Heart right ventricle (tissue), 16 donors: ENCODE measurements at places on chromosomes 12 and 14. TPM values are rescaled to one million over a fixed set of nuclear protein-coding genes. Genes with fewer than 3 reads are reported as not detected.
A peak's percentile ranks its signal among the peaks of the same experiment; 100 is the strongest.

GRCh38 chr12:31566547-31566946 lies 24.4 kb downstream of the DENND5B start:
- DNase-seq, result no peak

- peak; percentile 79 for DNase-seq
Observed at GRCh38 chr12:46831335-46832129, 5.7 kb upstream of the SLC38A4 start.

DNA sequence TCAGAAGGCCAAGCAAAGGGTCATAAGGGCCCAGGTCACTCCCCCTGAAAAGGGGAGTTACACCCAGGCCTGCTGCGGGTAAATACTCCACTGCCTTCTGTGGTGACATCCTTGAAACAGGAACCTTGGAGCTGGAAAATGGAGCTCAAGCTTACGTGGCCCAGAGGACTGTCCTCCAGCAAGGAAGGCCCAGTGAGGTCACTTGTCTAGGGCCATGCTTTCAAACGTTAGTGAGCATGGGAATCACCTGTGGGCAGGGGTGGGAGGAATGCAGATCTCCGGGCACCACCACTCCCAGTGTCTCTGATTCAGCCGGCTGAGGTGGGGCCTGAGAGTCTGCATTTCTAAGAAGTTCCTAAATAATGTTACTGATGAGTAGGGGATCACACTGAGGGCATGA lies 140.5 kb upstream of the CCND2 start:
- DNase-seq, result no peak

- DNase-seq, result no peak
Observed at GRCh38 chr14:101357038-101357437, 204.3 kb upstream of the DIO3 start.

Gene REC8
- 2.5 TPM for total RNA-seq

GRCh38 chr14:23559010-23559925 lies 3.2 kb downstream of the THTPA start:
- DNase-seq, result peak; percentile 59

GRCh38 chr12:22299294-22299912 lies 35.1 kb downstream of the ST8SIA1 start:
- no peak for DNase-seq

- no peak for DNase-seq
Observed at GRCh38 chr12:124636138-124636978, 68.9 kb upstream of the NCOR2 start.

Gene MNAT1
- 35.3 TPM for total RNA-seq

Gene TAS2R46
- total RNA-seq, result 0.65 TPM

Gene RPL41
- 1,855 TPM for total RNA-seq

Gene SPTB
- 89.6 TPM for total RNA-seq

DNA sequence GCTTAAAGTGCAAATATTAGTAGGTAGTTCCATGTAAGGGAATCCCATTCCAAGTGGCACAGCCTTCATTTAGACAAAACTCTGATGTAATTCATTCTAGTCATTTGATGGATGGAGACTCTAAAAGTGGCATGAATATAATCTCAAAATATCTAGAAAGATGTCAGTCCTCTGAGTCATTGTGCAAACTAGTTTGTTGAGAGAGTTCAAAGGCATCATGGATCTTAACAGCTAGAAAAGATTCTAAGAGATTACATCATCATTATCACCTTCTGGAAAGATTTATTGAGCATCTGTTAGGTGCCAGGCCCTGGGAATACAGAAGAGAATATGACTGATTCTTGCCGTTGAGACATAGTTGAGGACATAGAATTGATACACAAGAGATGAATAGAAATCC lies 30.7 kb downstream of the CRADD start:
- no peak for DNase-seq

Gene SLC4A8
- total RNA-seq, result 0.65 TPM

- DNase-seq, result no peak
Observed at GRCh38 chr12:55745361-55746173, 2.6 kb downstream of the GDF11 start.

Gene ADAM21
- not detected for total RNA-seq

Gene SPIC
- not detected for total RNA-seq

GRCh38 chr14:41285186-41285748 lies 321.4 kb upstream of the LRFN5 start:
- peak; percentile 15 for DNase-seq

Gene PRB2
- not detected for total RNA-seq

DNA sequence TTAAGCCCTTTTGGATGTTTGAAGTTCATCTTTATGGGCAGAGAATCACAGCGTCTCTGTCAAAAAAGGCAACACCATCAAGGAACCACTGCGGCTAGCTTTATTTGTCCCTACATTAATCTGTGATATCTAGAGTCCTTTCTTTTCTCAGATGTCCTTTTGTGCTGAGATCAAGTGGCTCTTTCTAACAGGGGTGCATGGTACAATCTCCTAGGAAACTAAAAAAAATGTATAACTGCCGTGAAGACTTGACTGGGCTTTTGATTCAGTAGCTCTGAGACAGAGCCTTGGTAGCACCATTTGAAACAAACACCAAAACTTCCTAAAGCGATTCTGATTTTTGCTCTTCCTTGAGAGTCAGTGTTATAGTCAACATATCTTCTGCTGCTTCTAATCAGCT lies 33.3 kb downstream of the KCNK13 start:
- no peak for DNase-seq

- peak; percentile 79 for DNase-seq
Observed at GRCh38 chr12:22046090-22046967, at the start of gene CMAS. CMAS (plus strand) TSS chr12:22046218; CDS start chr12:22046304, 86 bp downstream.

Gene FAM181A
- total RNA-seq, result not detected

DNA sequence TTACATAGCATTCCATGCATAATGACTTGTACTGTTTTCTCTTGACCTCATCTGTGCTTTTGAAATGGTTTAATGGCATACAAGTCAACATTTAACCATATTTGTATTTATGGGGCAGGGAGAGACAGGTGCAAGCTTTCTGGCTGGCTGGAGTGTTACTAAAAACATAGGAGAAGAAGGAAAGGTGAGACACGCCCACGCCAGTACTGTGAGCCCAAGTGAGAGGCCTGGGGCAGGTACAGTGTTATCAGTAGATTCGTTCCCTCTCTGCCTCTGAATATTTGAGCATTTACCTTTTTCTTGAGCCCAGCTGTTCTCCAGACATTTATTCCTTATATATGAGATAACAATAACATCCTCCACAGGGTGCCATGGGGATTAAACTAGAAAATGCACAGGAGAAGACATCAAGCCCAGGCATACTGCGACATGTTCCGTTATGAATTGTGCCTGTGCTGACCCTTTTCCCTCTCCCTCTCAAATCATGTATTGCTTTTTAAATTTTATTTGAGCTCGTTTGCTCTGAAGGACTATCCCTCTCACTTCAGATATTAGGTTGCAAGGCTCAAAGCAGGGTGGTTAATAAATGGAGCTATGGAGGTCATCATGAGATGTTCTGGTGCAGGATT lies 34.6 kb upstream of the TUBA1C start:
- DNase-seq, result no peak

DNA sequence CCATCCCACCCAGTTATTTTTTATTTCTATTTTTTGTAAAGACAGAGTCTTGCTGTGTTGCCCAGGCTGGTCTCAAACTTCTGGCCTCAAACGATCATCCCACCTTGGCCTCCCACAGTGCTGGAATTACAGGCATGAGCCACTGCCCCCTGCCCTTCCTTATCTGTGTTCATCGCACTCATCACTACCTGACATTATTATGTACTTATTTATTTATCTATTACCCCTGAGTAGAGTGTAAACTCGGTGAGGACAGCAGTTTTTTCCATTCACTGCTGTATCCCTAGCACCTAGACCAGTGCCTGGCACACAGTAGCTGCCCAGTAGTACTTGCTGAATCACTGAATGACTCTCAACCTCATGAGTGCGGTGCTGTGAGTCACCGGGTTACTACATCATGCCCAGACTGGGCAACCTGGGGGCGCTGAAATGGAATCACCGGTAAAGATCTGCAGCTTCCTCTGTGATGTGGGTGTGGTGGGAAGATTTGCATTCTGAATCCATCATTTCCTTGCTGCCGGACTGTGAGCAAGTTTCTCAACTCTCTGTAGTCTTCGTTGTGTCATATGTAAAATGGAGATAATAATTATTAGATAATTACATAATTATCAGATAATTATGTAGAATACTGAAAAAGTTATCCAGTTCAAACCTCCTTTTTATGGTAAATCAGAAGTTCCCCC lies 81.9 kb upstream of the USP44 start:
- no peak for DNase-seq

DNA sequence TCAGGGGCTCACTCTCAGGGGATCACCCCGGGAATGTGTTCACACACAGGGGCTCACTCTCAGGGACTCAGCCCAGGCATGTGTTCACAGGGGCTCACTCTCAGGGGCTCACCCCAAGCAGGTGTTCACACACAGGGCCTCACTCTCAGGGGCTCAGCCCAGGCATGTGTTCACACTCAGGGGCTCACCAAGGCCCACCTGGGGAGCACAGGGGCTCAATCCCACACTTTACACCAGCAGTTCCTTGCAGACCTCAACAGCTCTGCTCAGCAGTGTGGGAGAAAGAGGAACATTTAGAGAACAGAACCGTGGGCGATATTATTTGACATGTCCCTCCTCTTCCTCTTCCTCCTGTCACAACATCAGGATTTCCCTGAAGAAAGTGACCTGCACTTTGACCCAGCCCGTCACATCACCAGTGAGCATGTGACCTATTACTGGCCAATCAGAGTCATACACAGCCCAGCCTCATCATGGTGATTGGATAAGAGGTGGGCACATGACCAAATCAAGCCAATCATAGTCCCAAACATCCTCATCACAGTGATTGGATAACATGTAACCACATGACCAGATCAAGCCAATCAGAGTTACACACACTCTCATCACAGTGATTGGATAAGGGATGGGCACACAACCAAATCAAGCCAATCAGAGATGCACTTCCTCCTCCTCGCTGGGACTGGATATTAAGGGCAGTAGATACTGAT lies 359.4 kb upstream of the SFSWAP start:
- no peak for DNase-seq

Gene ADAMTS20
- not detected for total RNA-seq

GRCh38 chr12:96466939-96467751 lies 22.2 kb upstream of the CFAP54 start:
- DNase-seq, result no peak

- DNase-seq, result no peak
Observed at GRCh38 chr12:113439606-113440030, 17.4 kb downstream of the SDSL start.

Gene AQP6
- total RNA-seq, result not detected

DNA sequence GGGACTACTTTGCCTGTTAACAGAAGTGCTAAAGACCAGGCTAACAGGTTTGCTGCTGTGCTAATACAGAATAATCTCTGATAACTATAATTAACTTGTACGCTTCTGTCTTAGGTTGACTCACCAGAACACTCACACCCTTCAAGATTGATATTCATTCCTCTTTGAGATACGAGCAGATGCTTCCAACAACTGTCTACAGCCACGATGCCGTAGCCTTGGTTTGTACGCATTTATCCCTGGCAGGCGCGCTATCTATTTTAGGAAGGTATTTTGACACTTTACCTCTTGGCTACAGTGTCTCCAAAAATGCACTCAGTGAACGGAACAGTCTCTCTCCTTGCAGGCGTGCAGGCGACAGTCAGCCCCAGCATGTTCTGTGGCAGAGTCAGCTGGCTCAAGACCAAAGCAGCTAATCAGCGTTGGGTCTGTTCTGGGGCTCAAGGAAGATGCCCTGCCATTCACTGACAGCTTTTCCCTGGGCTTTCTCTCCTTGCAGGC lies 146.4 kb upstream of the PRICKLE1 start:
- DNase-seq, result peak; percentile 73

Gene SLC15A4
- 15.5 TPM for total RNA-seq

DNA sequence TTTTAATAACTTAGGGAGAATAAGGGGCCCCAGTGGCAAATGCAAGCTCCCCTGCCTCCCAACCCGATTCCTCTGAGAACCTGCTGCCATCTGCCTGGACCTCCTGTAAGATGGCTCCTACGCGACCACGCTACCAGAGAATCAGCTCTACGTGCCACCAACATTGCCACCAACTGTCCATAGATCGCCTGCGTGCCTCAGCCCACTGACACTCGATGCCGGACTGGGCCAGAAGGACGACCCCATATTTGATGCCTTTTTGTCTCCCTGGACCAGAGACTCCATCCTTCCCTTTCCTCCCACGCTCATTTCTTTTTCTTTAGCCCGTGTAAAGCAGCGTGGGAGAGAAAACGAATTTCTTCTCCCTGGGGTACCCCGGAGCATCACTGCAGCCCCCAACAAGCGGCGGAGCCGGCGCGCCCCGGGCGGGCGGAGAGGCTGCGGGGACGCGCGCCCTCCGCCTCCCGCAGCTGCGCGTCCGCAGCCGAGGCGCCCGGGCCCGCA lies 565 bp upstream of the KLHL42 start:
- no peak for DNase-seq

GRCh38 chr14:76902591-76902990 lies 76.4 kb downstream of the LRRC74A start:
- DNase-seq, result no peak

DNA sequence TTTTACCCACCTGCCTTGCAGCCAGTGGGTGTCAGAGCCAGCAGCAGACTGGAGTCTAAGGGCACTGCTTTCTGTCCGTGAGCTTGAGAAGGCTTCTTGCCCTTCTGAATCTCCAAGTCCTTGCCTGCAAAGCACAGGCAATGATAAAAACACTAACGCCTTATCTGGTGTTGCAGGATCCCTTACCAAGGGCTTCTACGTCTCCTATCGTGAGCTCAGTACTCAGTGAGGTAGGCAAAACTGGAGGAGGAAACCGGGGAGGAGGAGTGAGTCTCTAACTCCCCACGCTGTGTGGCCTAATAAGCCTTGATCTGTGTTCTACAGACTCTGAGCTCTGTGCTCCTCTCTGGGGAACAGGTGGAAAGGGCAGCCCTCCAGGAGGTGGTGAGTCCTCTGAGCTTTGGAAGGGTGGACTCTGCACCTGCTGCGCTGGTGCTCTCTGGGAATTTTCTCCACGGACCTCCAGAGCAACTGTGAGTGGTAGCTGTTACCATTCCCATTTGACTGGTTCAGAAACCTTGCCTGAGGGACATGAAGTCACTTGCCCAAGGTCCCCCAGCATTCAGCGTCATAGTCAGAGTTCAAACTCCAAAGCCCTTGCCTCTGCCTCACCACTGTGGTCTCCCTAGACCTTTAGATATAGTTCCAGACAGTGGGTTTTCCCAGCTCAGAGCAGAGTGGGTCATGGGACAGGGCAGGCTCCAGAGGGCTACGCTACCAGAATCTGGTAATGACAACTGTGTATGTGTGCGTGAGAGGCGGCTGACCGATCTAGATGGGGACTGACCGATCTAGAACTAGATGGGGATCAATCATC lies 7.0 kb upstream of the MARK3 start:
- no peak for DNase-seq

DNA sequence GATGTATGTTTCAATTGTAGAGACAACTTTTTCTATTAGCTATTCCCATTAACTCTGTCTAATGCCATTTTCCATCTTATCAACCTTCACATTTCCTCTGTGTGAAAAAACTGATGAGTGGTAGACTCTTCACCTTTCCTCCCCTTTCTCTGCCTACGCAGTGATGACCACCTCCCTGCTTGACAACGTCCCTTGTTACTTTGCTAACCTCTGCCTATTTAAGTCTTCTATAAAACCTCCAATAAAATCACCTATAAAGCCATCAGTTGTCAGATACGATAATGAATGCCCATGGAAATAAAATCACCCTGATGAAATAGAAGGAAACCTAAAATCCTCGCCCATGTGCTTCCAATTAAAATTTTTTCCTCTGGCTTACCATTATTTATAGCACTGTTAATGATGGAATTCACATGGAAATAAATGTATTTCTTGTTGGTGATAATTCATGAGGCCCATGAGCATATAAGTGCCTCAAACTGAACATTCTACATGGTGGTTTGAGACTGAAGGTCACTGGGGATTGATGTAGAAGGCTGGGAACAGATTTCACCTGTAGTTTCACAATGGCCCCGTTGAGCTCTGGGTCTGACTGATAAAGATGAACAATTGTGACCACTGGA lies 1454.0 kb upstream of the SEL1L start:
- no peak for DNase-seq

GRCh38 chr12:21941506-21942376 lies 515 bp upstream of the ABCC9 start:
- peak; percentile 77 for DNase-seq
